NAMALWA (cell line): ENCODE measurements at places on chromosomes 1 and 21.

DNA sequence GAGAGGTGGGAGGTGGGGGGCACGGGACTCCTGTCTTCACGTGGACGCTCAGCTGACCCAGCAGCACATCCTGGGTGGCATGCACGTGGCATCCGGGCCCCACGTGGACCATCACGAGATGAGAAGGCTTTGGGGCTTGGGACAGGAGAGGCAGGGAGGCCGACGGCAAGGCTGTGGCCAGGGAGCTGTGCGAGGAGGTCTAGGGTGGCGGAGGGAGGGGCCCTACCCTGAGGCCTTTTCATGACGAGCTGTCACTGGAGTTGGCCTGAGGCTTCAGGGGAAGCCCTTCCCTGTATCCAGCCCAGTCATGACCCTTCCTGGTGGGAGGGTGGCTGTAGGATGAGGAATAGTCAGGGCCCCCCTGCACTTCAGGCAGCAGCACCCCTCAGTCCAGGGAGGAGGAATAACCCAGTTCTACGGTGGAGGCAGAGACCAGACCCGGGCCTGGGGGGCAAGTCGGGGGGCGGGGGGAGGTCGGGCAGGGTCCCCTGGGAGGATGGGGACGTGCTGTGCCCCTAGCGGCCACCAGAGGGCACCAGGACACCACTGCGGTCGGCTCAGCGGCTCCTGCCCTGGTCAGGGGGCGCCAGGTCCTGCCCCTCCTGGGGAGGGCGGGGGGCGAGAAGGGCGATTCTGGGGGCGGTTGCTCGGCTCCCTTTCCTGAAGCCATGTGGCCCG lies 2.0 kb upstream of the PERM1 start:
- DNase-seq, result peak; percentile 62

DNA sequence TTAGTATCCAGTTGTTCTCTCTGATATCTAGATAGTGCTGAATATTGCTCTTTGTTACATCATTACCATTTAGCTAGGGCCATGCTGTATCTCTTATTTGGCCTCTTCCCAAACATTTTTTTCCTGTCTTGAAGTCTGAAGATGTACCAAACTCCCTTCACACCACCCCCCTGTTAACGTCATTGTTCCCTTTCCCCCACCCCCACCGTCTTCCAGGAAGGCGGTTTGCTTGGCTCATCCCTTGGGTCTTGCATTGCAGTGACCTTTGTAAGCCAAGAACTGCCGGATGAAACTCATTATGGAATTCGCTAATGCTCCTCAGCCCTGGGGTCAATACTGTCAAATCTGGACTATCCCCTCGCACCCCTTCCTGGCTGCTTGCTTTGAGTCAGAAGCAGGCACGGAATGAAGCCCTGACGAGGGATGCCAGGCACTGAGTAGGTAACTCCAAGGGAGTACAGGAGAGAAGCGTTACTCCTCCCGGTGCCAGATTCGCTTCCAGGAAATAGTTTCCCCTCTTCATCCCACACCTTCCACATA lies 283.1 kb downstream of the TM2D1 start:
- DNase-seq, result no peak

DNA sequence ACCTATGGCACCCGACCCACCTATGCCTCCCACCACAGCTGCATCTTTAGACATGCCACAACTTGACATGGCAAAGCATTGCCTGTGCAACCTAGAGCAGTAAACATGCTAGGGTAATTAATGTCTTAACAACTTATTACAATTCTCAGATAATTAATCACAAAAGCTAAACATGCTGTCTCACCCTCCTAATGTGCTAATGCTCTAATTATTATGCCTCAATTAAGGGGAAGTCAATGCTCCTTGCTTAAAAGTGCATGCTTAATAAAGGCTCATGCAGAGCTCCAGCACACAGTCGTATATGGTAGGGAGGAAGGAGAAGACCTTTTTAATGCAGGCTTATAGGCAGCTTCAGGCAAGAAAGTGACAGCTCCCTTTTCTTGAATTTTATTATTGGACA lies 396.0 kb downstream of the SEC16B start:
- DNase-seq, result no peak

- no peak for DNase-seq
These were observed 39.6 kb downstream of the ATG4C start for GRCh38 chr1:62823556-62823955.

- DNase-seq, result no peak
These were observed 35.8 kb downstream of the CELF3 start for GRCh38 chr1:151680826-151681225.
